Right ventricle myocardium superior (tissue), 1 donor: ENCODE measurements at places on chromosomes 1 and 21. TPM values are rescaled to one million over a fixed set of nuclear protein-coding genes. Genes with fewer than 3 reads are reported as not detected.
A peak's percentile ranks its signal among the peaks of the same experiment; 100 is the strongest.

DNA sequence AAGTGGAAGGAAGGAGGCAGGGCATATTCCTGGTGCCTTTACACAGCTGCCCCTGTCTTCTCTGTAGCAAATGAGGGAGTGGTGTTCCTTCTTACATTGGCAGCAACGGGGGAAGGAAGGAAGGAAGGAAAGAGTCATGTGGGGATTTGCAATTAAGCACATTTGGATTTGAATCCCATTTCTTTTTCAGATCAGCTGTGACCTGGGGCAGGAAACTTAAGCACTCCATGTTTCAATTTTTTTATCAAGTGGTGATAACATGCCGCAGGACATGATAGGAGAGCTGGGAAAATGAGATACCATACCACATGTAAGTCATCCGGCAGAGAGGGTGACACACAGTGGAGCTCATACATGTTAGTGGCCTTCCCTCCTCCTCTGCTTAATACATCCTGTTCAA, 186.8 kb downstream of the APP start:
- no peak for DNase-seq

DNA sequence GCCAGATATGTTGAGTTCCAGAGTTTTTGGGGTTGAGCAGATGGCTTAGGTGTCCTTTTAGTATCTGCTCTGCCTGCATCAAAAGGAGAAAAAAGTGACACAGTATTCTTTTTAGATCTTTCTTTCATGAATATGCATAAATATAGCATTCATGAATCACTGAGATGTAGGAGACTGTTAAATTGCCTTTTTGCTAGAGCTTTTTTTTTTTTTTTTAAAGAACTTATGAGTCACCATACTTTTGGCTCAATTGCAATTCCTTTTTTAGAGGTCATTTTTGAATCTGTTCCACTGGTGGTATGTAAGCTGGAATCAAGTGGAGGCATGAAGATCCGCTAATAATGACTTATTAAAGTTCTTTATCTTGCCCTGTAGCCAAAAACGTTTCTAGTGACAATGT, 480.9 kb upstream of the ZRANB2 start:
- no peak for DNase-seq

- peak; percentile 42 for DNase-seq
Measured at GRCh38 chr1:230143534-230143933, 76.5 kb downstream of the GALNT2 start.

DNA sequence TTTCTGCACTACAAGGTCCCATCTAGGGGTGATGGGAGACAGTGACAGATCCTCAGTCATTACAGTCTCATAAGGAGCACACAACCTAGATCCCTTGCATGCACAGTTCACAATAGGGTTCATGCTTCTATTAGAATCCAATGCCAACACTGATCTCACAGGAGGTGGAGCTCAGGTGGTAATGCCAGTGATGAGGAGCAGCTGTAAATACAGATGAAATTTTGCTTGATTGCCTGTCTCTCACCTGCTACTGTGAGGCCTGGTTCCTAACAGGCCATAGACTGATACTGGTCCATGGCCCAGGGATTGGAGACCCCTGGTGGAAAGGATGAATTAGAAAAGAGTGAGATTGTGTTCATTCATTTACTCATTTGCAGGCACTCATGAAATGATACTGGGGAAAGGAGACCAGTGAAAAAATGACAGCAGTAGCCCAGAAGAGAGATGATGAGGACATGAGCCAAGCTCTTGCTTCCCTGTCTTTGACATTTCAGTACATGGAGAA, 251.6 kb upstream of the DUSP10 start:
- no peak for DNase-seq

The ADORA1 gene
- 12.5 TPM for total RNA-seq

The B3GALT5 gene
- total RNA-seq: 0.03 TPM

DNA sequence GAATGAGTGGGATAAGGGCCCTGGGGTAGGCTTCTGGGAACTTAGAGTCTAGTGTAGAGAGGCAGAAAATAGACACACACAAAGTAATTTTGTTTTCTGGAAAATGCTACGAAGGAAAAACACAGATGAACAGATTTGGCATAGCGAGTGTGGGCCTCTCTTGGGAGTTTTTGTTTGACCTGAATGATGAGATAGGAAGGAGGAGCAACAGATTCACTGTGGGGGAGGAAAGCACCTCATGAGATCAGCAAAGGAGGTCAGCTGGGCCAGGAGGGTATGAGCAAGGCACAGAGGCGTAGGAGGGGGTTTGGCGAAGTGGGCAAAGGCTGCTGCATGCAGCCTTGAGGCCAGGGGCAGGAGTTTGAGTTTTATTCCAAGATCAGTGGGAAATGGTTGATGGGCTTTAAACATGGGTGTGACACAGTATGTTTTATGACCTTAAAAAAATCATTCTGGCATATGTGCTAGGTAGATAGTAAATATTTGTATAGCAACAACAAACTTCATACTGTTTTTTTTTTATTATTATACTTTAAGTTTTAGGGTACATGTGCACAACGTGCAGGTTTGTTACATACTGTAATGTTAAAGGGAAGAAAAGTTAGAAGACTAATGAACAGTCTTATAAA, 57.9 kb downstream of the FGGY start:
- no peak for DNase-seq

DNA sequence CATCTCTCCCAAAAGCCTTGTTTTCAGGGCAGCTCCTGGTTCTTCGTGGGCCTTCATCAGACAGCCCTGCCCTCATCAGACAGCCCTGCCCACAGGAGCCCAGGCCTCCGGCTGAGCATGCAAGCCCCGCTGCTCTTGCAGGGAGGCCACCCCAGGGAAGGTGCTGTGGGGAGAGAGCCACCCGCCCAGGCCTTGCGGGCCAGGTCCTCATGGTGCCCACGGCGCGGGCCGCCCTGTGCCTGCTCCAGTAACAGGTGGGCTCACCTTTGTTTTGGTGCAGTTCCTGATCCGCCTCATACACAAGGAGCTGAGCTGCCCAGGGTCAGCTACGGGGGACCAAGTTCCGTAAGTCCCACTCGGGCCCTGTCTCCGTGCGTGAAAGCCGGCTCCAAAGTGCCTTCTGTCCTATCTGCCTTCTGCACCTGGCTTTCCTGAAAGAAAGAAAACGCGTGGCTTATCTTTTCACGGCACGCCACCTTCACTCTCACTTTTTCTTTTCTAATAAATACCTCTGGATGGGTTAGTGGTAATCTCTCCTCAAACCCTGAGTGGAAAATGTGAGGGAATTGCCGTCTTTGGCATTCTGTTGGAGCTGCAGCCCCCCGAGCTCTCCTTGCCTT, 65.9 kb downstream of the SLC37A1 start:
- peak; percentile 24 for DNase-seq

The S100A2 gene
- total RNA-seq: 2.3 TPM

The SPRR2B gene
- not detected for total RNA-seq

GRCh38 chr1:154334079-154335024, 9.0 kb downstream of the ATP8B2 start:
- DNase-seq: no peak

GRCh38 chr1:201404055-201404454, 4.9 kb upstream of the LAD1 start:
- no peak for DNase-seq
